Right cardiac atrium (tissue), 5 donors: ENCODE measurements at places on chromosomes 16 and 17. TPM values are rescaled to one million over a fixed set of nuclear protein-coding genes. Genes with fewer than 3 reads are reported as not detected.

DNA sequence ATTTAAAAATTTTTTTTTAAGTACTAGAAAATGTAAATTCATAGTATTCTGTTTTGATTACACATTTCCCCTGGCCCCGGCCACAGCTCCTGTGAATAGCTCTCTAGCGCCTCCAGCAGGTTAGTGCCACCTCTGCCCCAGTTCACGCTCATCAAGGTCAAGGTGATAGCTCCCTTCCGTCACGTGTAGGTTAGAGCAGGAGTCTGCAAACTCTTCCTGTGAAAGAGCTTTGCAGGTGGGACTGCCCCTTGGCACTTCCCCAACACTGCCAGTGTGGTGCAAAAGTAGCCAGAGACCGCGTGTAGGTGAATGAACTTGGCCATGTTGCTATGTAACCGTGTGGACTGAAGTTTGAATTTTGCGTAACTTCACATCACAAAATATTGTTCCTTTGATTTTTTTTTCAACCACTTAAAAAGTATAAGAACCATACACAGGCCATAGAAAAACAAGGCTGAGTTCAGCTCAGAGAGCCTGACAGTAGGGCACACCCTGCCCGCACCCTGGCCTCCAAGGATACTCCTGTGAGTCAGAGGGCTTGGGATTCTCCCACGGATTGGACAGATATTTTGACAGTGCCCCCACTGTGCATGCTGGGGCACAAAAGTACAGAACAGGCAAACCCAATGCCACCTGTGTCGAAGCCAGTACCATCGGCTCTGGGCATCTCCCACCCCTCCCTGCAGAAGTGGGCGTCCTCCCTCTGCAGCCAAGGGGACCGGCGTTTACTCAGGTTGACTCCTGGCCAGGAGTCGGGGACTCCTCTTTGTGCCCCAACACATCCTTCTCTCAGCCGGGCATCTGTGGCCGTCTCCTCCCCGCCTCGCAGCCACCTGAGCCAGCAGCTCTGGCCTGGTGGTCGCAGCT lies 92.0 kb upstream of the CHMP6 start:
- DNase-seq: peak; percentile 50

- DNase-seq: no peak
Observed at GRCh38 chr16:5385811-5386210, 288.2 kb upstream of the EEF2KMT start.

DNA sequence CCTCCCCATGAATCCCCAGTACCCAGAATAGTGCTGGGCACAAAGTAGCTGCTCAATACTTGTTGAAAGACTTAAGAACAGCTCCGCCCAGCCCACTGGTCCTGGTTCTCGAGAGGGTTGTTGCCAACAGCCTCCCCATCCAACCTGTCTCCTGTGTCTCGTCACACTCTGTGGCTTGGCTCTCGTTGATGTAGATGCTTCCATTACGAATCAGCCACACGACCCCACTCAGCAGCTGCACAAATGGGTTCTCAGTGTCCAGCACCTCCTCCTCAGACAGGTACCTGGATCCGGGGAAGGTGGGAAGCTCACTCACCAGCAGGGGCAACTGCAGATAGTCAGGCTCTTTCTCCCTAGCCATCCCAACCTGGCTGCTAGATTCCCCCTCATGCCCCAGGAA lies 2.1 kb downstream of the NAGPA start:
- DNase-seq: no peak

The GGT6 gene
- total RNA-seq: not detected
